Thymus (tissue), 14 donors: ENCODE measurements at places on chromosomes 12 and 14.
A peak's percentile ranks its signal among the peaks of the same experiment; 100 is the strongest.

DNA sequence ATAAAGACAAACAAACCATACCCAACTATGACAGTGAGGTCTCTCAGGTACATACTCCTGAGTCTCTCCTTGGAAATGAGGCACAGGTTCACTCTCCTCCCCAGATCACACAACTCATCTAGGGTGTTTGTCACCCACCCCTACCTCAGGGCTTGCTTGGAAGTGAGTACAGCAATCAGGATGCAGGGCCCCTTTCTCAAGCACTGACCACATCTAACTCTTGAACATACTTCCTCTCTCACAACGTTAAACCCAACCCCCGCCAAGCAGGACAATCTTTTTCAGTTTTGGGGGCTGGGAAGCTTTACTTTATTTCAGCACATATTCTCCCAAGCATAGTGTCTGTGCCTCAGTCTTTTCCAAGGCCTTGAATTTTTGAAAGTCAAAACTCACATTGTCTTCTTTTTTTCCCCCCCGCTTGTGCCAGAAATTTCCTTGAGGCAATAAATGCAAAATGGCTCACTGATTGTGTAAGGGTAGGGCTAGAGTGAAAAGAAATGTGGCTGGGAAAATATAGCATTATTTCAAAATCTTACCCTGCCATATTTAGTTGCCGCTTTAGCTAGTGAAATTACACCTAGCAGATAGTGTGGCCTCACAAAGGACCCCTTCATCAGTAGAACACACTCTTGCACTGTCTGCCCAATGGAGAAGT lies 2.4 kb upstream of the GPR65 start:
- DNase-seq: no peak
- no peak overlapping the region for H3K4me3 ChIP-seq
- H3K36me3 ChIP-seq: no peaks in the 10 kb centered on the region
- H3K27ac ChIP-seq: peak overlapping the region; percentile 46

DNA sequence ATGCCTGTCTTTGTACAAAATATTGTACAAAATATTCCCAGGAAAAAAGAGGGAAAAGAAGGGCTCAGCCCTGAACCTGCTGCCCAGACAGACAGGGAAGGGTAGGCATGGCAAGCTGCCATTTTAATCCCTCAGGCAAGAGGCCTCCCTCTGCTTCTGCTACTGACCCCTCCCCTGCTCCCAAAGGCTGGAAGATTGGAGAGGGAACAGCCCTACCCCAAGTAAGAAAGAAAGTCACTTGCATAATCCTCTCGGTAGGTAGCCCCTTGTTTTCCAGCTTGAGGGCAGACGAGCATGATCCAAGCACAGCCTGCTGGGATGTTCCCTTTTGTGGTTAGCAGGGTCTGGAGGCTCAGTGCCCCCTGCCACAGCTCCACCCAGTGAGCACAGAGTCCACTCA lies 20.7 kb downstream of the ADCY6 start:
- no peak overlapping the region for H3K27ac ChIP-seq
- H3K4me3 ChIP-seq: no peak overlapping the region
- H3K36me3 ChIP-seq: no peaks in the 10 kb centered on the region
- no peaks in the 10 kb centered on the region for H3K27me3 ChIP-seq

- H3K27ac ChIP-seq: no peak overlapping the region
- peak; percentile 60 for DNase-seq
- no peaks in the 10 kb centered on the region for H3K36me3 ChIP-seq
- H3K4me1 ChIP-seq: no peaks in the 10 kb centered on the region
- H3K27me3 ChIP-seq: no peaks in the 10 kb centered on the region
- no peak overlapping the region for H3K4me3 ChIP-seq
These were observed 108.2 kb upstream of the SLC38A4 start for GRCh38 chr12:46933947-46934346.

DNA sequence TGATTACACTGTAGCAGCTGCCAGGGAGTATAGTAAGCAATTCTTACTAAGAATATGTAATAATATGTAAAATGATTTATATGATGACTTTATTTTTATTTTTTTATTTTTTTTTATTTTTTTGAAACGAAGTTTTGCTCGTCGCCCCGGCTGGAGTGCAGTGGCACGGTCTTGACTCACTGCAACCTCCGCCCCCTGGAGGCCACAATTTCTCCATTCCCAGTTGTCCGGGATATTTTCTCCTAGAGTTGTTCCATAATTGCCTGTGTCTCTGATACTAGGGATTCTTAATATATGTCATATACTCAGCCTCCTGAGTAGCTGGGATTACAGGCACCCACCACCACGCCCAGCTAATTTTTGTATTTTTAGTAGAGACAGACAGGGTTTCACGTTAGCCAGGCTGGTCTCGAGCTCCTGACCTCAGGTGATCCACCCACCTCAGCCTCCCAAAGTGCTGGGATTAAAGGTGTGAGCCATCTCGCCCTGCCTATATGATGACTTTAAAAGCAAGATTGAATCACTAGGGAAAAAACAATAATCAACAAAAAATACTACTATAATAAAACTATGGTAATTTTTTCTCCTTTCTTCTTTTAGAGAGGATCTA lies 12.2 kb upstream of the ITPR2 start:
- no peaks in the 10 kb centered on the region for H3K36me3 ChIP-seq
- no peak for DNase-seq
- H3K4me3 ChIP-seq: no peak overlapping the region
- H3K4me1 ChIP-seq: peaks cover 23% of the 10 kb centered on the region
- no peaks in the 10 kb centered on the region for H3K27me3 ChIP-seq
- H3K27ac ChIP-seq: no peak overlapping the region

GRCh38 chr14:64610049-64610746 lies 60.4 kb downstream of the PPP1R36 start:
- no peak overlapping the region for H3K4me3 ChIP-seq
- no peaks in the 10 kb centered on the region for H3K4me1 ChIP-seq
- no peak for DNase-seq
- no peaks in the 10 kb centered on the region for H3K36me3 ChIP-seq
- H3K27ac ChIP-seq: no peak overlapping the region
- H3K27me3 ChIP-seq: no peaks in the 10 kb centered on the region

GRCh38 chr12:101238800-101239329 lies 28.8 kb upstream of the SLC5A8 start:
- no peak overlapping the region for H3K27ac ChIP-seq
- no peak overlapping the region for H3K4me3 ChIP-seq
- no peaks in the 10 kb centered on the region for H3K36me3 ChIP-seq
- no peak for DNase-seq
- no peaks in the 10 kb centered on the region for H3K27me3 ChIP-seq
- H3K4me1 ChIP-seq: no peaks in the 10 kb centered on the region

DNA sequence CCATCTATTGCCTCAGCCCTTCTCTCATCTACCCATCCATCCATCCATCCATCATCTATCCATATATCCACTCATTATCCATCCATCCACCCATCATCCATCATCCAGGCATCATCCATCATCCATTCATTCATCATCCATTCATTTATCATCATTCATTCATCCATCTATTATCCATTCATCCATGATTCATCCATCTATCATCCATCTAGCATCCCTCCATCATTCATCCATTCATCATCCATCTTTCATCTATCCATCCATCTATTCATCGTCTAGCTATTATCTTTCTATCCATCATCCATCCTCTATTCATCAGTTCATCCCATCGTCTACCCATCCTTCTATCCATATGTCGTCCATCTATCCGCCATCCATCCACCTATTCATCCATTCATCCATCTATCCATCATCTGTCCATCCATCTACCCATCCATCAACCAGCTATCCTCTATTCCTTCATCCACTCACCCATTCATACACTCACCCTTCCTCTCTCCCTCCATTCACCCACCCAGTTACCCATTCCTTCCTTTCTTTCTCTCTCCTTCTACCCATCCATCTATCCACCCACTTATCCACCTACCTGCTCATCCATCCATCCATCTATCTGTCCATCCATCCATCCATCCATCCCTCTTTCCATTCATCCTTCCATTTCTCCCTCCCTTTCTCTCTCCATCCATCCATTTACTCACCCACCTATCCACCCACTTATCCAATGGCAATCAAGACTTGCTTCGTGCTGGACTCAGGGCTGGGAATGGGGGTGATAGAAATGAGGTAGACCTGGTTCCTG lies 59.3 kb downstream of the KIF26A start:
- H3K4me1 ChIP-seq: no peaks in the 10 kb centered on the region
- H3K36me3 ChIP-seq: no peaks in the 10 kb centered on the region
- no peak overlapping the region for H3K27ac ChIP-seq
- DNase-seq: no peak
- H3K4me3 ChIP-seq: no peak overlapping the region
- H3K27me3 ChIP-seq: no peaks in the 10 kb centered on the region
